Adrenal gland (tissue), 19 donors: ENCODE measurements at places on chromosomes 16 and 17. TPM values are rescaled to one million over a fixed set of nuclear protein-coding genes. Genes with fewer than 3 reads are reported as not detected.

- no peak for DNase-seq
Observed at GRCh38 chr17:9219631-9220397, 198.5 kb downstream of the NTN1 start.

DNA sequence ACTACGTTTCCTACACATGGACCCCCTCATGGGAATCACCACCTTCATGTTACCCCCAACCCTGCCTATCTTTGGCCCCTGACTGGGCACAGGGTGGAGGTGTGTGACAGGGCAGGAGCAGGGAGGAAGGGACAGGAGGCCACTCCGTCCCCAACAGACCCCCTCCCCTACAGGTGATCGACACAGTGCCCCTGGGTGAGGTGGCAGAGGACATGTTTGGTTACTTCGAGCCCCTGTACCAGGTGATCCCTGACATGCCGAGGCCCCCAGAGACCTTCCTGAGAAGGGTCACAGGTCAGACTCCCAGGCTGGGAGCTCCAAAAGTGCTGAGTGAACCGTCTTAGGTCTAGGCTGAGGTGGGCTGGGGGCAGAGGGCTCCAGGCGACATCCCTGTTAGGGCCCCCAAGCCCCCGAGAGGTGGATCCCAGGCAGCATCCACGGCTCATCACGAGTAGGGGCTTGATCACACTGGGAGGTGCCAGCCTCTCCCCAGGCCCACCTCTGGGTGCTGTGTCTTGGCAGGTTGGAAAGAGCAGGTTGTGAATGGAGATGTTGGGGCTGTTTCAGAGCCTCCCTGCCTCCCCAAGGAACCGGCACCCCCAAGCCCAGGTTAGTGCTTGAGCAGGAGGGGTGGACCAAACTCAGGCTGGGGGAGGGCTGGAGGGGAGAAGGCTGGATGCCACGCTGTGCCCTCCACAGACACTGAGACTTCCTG lies 1.5 kb downstream of the ACBD4 start:
- DNase-seq, result no peak

DNA sequence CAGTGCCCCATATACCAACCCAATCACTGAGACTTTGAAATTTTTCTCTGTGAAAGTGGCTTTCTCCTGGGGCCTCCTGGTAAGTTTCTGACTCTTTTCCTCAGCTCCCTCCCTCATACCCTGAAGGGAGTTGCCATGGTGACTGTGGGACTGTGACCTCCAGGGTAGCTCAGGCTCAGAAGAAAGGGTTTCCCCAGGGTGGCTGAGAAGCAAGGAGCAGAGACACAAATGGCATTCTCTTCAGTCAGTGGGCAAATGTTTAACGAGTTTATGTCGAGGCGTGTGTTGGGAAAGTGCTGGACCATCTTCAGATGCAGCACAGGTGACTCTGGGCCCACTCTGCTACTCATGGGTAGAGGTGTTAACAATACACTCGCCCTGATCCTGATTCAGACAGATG lies 46.8 kb downstream of the MRPS23 start:
- DNase-seq, result no peak

DNA sequence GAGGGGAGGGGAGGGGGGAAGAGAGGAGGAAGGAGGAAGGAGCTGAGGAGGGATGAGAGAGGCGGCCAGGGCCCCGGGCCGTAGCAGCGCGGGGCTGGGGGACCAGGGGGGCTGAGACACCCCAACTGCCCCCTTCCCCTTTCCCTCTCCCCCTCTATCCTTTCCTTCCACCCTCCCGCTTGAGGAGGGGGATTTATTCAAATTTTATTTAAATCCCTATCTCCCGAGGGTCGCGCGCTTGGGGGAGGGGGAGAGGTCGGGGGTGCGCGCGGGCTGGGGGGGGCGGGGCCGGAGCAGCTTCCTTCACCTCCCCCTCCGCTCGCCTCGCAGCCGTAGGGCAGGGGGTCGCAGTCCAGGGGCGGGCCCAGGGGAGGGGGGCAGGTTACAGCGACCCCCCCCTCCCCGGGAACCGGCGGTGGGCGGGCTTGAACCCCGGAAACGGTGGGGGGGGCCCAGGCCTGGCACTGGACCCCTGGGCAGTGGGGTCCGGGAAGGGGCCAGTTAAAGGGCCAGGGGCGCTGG lies at the start of gene FBXL19:
Gene FBXL19 (plus strand): TSS at position 19 of the 522 bp plus-strand sequence. CDS start 2,183 bp downstream, outside the sequence.
- DNase-seq, result peak; percentile 11

- no peak for DNase-seq
Observed at GRCh38 chr16:75192606-75193264, 14.2 kb downstream of the CTRB2 start.

- DNase-seq, result no peak
Observed at GRCh38 chr17:17511881-17512858, 16.0 kb upstream of the RASD1 start.

GRCh38 chr16:69133373-69133954 lies 1.0 kb downstream of the UTP4 start:
- DNase-seq, result no peak

- no peak for DNase-seq
Observed at GRCh38 chr16:70644763-70645597, 1.4 kb upstream of the IL34 start.

DNA sequence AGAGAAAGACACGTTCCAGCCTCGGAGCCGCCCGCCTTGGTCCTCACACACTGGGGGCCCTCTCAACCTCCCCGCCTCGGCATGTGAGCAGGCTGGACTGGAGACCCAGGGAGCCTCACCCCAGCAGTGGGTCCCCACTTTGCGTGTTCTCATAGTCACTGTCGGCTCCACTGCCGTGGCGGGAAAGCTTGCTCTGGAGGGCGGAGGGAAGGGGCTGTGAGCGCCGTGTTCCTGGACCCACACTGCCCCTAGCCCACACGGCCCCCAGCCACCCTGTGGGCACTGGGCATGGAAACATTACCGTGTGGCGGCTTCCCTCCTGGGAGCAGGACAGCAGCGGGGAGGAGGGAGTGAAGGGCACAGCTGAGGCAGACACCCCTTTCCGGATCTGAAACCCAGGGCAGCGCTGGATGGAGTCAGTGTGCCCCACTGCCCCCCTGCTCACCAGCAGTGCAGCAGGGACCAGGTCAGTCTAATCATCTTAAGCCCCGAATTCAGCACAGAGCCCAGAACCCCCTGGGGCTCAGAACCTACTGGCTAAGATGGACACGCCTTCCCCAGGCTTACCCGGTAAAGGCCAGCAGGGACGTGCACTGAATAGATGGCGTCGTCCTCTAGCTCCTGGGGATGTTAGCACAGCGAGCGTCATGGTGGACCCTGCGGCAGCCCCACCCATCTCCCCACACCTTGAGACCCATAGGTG lies 7.2 kb downstream of the TP53I13 start:
- DNase-seq, result no peak

DNA sequence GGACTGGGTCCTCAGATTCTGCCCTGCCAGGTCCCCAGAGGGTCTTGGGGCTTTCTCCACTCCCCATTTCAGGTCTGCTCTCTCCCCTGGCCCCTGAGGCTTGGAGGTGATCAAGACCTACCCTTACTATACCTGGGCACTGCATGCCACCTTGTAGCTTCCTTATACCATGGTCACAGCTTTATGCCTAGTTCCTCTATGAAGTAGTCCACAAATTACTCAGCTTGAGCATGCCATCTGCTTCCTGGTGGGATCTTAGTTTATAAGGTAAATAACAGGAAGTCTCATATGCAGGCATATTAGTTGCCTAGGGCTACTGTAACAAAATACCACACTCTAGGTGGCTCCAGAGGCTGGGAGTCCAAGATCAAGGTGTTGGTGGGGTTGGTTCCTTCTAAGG lies 11.0 kb upstream of the PMFBP1 start:
- no peak for DNase-seq

Gene SLFN12L
- total RNA-seq, result not detected

Gene NCBP3
- 11.0 TPM for total RNA-seq

Gene IFT20
- total RNA-seq, result 54.8 TPM

Gene GRIN2C
- total RNA-seq, result 3.7 TPM
